ENCODE measurements at places on chromosomes 5 and 9.
A peak's percentile ranks its signal among the peaks of the same experiment; 100 is the strongest.

- DNase-seq, result peak; percentile 31
Observed at GRCh38 chr9:121107029-121107428, 32.3 kb downstream of the CNTRL start.

- DNase-seq, result no peak
Observed at GRCh38 chr5:2656206-2656605, 95.3 kb downstream of the IRX2 start.

GRCh38 chr5:4124221-4124970 lies 528.8 kb downstream of the IRX1 start:
- DNase-seq, result no peak

- no peak for DNase-seq
Observed at GRCh38 chr5:118653872-118654271, 334.5 kb downstream of the DTWD2 start.

DNA sequence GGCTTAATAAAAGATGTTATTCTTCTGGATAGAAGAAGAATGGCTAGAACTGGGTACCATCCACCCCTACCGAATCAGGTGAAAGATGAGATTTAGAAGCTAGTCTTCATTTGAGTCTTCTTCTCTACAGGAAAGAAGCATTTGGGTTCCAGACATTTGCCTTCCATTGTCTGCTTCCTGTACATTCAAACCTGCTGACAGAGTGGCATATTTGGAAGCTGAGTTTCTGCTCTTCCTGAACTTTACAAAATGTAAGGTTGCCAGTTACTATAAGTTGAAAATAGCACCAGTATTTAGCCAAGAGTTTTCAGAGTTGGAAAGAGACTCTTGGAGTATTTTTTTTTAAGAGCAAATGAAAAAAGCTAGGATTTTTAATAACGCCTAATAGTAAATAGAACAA lies 525.4 kb upstream of the TLE4 start:
- no peak for DNase-seq

DNA sequence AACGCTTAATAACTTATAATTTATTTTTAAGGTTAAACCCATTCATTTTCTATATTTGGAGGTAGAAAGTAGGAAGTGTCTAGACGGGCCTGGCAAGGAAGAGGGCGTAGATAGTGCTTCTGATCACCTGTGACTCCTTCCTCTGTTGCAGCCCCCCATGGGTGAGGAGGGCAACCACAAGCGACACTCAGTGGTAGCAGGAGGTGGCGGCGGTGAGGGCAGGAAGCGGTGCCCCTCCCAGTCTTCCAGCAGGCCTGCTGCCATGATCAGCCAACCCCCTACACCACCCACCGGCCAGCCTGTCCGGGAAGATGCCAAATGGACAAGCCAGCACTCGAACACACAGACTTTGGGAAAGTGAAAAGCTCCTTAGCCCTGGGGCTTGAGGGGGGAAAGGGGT lies 36.7 kb downstream of the FAXDC2 start:
- DNase-seq, result peak; percentile 44

- no peak for DNase-seq
Observed at GRCh38 chr5:3948838-3949237, 353.2 kb downstream of the IRX1 start.

DNA sequence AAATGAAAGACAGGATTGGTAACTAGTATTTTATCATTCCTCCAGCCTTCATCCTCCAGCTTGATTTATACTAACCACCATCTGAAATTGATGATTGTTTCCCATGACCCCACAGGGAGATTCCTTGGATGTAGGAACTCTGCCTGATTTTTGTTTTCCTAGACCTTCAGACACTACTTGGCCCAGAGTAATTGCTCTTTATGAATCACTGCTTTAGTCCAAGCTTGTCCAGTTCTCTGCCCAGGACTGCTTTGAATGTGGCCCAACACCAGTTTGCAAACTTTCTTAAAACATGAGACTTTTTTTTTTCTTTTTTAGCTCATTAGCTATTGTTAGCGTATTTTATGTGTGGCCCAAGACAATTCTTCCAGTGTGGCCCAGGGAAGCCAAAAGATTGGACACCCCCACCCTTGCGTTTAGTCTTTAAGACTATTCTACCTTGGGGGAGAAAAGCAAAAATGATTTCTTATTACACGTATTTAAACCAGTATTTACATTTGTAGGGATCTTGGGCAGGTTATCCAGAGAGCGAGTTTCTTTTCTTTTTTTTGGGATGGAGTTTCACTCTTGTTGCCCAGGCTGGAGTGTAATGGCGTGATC lies 18.4 kb downstream of the BASP1 start:
- DNase-seq, result no peak

- no peak for DNase-seq
Observed at GRCh38 chr9:15421532-15421931, 1.1 kb upstream of the SNAPC3 start.

- DNase-seq, result no peak
Observed at GRCh38 chr5:6758236-6758635, 45.0 kb downstream of the TENT4A start.

DNA sequence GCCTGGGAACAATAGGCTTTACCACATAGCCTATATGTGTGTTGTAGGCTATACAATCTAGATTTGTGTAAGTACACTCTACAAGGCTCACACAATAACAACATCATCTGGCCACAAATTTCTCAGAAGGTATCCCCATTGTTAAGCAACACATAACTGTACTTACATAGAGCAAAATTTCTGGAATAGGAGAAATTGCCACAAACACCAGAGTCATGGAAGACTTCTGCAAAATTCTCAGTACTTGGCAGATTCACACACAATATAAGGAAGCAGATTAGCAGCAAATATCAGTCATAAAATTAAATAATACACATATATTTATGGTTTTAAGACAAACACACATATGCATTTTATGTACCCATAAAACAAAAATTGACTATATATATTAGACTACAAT lies 16.4 kb downstream of the GNAQ start:
- no peak for DNase-seq

DNA sequence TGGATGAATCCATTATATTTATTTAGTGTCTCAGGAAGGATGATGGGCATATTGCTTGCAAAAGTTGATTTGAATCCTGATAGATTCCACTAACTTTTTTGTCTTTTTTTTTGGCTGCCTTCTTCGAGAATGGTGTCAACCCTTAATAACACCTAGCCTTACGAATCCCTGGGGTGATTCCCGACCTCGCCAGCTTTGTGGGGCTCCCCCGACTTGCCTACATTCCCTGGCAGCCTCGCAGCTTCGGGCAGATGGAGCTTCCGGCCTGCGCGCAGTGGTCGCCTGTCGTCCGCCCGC lies 366 bp upstream of the DOCK8 start:
- DNase-seq, result no peak

GRCh38 chr5:52743012-52743411 lies 44.7 kb upstream of the ITGA1 start:
- DNase-seq, result no peak

DNA sequence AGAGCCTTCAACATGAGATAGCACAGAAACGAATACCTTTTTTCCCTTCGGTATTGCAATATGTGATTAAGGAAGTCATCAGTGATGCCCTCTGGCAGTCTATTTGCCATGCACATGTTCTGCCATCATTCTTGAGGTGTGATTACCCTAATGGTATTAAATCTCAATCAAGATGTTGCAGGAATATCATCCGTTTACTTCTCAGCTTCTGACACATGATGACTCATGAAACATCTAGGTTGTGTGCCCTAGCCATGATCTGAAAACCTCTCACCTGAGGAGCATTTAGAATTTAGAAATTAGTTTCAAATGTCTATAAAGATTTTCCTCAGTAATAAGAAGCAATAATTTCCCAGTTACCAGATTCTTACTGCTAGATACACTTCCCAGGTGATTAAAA lies 209.1 kb downstream of the ADGRV1 start:
- DNase-seq, result no peak

GRCh38 chr5:2538169-2538568 lies 213.3 kb downstream of the IRX2 start:
- no peak for DNase-seq

- no peak for DNase-seq
Observed at GRCh38 chr5:162068412-162068811, 839 bp downstream of the GABRG2 start.

DNA sequence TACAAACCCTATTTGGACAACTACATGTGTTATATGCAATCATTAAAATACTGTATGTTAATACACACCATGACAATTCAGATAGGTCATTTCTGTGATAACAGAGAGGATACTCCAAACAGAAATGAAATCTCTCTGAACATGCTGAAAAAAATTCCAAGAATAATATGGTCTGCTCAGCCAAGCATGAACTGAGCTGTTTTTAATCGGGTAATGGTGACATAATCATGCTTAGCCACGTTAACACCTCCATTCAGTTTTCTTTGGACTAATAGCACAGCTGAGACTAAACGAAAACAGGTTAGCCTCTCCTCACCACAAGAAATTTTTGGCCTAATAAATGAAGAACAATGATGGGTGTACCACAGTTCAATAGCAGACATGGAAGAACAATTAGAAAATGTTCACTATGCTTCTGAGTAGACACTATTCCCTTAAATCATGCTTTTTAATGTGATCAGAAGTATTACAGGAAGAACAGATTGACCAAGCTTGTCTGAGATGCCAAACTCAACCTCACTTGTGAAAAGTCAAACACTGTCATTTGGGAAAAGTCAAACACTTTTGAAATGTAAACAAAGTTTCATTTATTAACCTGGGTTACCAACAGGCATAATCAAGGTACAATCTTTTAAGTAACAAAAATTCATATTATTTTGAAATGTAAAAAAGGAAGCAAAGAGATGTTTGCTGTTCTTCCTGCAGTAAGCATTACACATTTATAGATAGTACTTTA lies 19.4 kb downstream of the RAB14 start:
- DNase-seq, result no peak

GRCh38 chr9:76818271-76818670 lies 54.0 kb downstream of the PCA3 start:
- no peak for DNase-seq

GRCh38 chr9:79053598-79053997 lies 518.2 kb upstream of the TLE4 start:
- DNase-seq, result no peak

DNA sequence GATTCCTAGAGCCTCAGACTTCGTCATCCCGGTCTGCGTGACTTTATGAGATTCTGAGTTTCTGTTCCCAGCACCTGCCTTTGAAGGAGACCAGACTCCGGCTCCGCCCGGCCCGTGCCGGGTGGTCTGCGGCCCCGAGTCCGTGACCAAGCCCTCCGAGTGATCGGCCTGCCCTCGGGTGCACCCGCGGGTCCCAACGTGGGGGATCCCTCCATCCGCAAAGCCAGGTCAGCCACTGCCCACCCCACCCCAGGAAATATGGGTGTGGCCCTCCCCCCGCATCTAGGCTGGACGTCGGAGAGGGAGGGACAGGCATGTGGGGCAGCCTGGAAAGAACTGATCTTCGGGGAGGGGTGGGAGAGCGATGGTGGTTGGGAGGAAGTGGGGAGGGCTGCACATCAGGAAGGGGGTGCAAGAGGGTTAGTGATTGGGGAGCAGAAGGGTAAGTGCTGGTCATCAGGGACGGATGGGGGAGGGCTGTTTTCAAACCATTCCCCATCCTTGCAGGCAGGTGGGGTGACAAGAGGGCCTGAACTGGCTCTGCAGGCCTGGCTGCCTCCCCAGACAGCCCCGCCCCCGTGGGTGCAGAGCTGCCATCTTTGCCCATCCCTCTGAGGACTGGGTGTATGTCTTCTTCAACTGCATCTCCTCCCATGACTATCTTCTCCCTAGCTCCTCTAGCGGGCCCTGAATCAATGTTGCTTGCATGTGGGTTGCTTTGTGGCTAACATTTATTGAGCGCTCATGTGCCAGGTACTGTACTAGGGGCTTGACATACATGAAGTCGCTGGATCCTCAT lies 747 bp downstream of the LRSAM1 start:
- DNase-seq, result peak; percentile 29

GRCh38 chr5:31193591-31194467 lies at the start of gene CDH6:
TSS of gene CDH6 (plus strand) at chr5:31193686. CDS start at chr5:31267474, 73,788 bp downstream.
- DNase-seq, result no peak

Measured in central memory CD4-positive, alpha-beta T cell (primary cell).